ENCODE measurements at places on chromosomes 13 and 19.

DNA sequence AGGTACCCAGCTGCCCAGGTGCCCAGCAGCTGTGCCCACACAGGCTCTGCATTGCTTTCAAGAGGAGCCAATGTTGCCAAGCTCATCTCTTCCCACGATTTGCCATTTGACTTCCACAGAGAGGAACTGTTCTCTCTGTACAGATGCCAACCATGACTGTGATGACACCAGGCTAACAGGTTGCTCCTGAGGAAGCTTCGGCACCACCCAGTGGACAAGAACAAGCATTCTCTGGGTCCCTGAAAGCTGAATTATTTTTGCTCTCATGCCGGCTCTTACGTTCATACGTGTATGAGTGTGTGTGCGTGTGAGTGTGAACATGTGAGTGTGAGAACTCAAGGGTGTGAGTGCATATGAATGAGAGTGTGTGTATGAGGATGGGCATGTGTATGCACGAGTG, 535.2 kb downstream of the LIG4 start:
- no peak for DNase-seq

- DNase-seq, result no peak
These were observed 116.2 kb downstream of the OLFM4 start for GRCh38 chr13:53144826-53145225.

- DNase-seq, result no peak
These were observed 8.2 kb upstream of the UPK1A start for GRCh38 chr19:35657904-35658700.

GRCh38 chr19:577439-578392, 5.3 kb downstream of the BSG start:
- DNase-seq, result no peak

DNA sequence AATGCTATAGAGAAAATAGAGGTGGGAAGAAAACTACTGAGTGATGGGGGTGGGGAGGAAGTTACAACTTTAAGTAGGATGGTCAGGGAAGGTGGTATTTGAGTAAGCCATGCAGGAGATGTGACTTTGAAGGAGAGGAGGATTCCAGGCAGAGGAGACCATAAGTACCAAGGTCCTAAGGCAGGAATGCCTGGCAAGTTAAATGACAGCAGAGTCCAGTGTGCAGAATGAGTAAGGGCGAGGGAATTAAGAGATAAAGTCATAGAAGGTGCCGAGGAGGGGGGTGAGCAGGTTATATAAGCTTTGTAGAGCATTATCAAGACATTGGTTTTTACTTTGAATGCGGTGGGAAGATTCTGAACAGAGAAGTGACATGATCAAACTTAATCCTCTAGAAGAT, 43.2 kb upstream of the WDFY2 start:
- DNase-seq, result no peak

DNA sequence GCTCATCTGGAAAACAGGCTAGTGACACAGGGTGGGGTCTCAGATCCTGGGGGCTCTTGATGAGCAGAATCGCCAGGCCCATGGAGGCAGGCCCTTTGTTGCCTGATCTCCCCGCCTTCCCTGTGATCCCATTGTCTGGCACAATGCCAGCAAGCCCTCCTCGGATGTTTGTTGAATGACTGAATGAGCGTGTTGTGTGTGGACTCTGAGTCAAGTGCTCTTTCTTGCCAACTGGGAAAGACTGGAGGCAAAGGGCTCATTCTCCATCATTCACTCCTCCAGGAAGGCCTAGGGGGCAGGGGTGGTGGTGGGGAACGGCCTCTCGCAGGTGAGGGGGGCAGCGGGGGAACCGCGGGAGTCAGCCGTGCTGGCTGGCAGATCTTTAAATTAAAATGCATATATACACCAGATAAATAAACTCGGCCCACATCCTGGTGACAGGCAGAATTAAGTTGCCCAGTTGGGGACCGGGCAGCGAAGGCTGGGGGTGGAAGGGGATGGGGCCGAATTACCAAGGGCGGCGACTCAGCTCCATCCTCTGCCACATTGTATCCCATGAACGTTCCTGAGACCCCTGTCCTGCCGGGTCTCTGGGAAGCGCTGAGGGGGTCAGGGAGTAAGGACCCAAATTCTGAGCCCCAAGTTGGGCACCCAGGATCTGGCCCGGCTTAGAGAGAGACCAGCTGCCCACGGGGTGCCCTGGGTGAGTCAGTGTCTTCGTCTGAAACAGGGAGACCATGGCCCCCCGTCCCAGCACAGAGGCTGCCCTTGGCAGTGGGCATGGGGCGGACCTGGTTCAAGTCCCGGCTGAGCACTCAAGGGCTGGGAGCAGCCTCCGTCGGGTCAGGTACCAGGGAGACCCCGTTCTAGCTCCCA, 24.5 kb downstream of the EFNA2 start:
- no peak for DNase-seq

DNA sequence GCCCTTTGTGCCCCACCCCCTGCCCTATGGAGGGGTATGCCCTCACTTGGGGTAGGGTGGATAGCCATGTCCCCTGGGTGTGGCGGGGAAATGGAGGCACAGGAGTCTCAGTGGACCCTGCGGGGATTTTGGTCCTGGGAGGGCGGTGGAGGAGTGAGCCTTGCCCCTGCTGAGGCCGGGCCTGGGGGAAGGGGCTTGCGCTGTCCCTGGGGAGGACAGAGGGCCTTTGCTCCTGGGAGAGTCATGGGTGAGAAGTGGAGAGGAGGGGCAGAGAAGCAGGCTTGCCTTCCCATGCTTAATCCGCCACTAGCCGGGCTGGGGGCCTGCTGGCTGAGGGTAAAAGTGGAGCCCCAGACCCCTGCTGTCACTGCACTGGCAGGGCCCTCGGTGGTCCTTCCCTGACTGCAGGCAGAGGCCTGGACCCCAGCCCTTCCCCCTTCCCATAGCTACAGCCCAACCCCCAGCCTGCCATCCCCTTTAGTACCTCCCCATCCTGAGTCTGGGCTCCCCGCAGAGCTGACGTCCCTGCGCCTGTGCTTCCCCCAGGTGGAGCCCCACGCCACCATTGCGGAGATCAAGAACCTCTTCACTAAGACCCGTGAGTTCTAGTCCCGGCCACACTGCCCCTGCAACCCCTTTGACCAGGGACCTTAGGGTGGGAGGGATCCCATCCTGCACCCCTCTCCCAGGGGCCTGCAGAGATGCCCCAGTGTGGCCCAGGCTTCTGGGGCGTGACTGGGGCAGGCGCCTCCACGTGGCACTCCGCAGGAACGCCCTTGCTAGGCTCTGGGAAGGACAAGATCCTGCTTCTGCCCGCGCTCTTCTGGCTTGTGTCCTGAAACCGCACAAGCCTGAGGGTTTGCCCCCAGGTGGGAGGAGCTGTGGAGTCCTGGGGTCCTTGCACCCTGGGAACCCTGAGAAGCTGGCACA, 8.9 kb downstream of the NDUFB7 start:
- no peak for DNase-seq

DNA sequence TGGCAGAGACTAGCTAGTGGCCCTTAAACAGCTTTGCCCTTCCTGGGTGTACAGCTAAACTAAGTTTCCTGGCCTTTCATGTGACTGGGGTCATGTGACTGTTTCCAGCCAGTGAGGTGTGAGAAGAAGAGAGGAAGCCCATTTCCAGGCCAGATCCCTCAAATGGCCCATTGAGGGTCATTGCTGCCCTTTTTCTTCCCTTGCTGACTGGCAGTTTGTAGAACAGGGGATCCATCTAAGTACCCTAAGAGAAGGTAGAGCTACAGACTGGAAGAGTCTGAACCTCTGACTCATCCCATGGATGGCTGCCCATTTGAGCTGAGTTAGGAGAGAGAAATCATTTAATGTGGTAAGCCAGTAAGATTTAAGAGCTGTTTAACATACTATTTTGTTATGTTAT, 2.8 kb downstream of the SWSAP1 start:
- no peak for DNase-seq

DNA sequence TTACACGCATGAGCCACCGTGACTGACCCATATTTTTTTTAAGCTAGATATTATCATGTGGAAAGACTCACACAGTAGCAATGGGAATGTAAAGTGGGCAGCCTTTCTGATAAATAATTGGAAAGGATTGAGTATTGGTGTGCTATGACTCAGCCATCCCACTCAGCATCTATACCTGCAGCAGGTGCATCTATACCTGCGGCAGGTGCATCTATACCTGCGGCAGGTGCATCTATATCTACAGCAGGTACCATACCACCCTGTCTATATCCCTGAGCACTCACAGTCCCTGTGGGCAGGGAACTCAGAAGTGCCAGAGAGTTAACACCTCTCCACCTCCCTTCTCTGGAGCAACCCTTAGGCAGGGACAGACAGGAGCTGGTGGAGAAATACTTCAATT, 5.2 kb upstream of the LRRC8E start:
- no peak for DNase-seq

GRCh38 chr19:8163759-8164158, 14.4 kb upstream of the FBN3 start:
- DNase-seq, result no peak

GRCh38 chr13:75985132-75985531, 349.0 kb downstream of the LMO7 start:
- DNase-seq, result no peak

DNA sequence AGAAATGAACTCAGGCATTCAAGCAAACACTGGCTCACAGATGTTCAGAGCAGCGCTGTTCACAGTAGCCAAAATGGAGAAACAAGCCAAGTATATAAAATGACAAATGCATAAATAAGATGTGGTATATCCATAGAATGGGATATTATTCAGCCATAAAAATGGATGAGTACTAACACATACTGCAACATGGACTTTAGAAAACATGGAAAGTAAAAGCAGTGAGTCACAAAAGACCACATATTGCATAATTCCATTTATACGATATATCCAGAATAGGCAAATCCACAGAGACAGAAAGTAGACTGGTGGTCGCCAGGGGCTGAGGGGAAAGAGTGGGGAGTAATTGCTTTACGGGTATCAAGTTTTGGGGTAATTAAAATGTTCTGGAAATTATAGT, 6.6 kb downstream of the ZNF837 start:
- no peak for DNase-seq

Measured in HTR-8/SVneo (cell line).